ENCODE measurements at places on chromosomes 7 and 10.
A peak's percentile ranks its signal among the peaks of the same experiment; 100 is the strongest.

DNA sequence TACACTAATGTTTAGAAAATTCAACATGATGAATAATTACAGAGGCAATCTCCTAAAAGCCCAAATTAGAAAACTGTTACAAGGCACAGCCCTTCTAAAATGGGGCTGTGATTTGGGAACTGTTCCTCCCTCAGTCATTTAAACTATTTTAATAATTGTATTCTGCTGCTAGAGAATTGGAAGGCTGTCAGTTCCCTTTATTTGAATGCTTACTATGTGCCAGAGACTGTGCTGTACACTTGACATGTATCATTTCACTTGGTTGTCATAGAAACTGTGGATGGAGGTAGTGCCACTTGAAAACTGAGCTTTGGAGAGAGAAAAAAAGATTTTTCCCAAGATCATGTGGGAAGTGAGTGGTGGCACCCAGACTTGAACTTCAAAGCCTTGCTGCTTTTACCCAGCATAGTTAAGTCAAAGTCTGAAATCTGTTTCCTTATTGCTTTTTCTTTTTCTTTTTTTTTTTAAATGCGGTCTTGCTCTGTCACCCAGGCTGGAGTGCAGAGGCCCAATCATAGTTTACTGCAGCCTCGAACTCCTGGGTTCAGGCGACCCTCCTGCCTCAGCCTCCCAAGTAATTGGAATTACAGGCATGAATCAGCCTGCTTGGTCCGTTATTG lies 23.6 kb downstream of the UBE2D1 start:
- no peak for DNase-seq

- no peak for DNase-seq
Measured at GRCh38 chr7:121938429-121938996, 65.6 kb downstream of the PTPRZ1 start.

DNA sequence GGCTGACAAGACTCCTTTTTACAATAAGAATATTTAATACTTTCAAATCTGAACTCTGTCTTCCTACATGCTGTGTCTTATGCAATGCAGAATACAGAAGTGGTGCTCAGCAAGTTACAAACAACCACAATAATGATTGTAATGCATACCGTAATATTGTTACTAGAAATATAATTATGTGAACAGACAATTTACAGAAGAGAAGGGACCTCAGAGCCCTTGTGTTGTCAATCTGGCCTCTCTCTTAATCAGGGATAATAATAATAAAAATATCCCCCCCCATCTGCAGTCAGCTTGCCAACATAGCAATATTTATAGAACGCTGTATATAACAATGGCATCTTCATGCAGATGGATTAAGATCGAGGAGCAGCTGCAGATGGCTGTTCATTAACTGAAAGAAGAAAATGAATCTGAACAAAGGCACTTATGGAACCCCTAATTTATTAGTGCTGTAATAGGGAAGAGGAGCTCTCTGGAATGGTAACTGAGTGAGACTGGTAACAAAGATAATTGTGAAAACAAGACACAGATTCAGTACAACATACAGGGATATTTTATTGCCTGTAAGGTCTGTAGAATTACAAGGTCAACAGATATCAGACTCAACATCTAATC lies 106.3 kb downstream of the TMEM26 start:
- DNase-seq = peak; percentile 35

- DNase-seq = no peak
Measured at GRCh38 chr10:26765549-26765948, 68.0 kb downstream of the PDSS1 start.

GRCh38 chr10:114995468-114996247 lies 57.7 kb downstream of the TRUB1 start:
- no peak for DNase-seq

DNA sequence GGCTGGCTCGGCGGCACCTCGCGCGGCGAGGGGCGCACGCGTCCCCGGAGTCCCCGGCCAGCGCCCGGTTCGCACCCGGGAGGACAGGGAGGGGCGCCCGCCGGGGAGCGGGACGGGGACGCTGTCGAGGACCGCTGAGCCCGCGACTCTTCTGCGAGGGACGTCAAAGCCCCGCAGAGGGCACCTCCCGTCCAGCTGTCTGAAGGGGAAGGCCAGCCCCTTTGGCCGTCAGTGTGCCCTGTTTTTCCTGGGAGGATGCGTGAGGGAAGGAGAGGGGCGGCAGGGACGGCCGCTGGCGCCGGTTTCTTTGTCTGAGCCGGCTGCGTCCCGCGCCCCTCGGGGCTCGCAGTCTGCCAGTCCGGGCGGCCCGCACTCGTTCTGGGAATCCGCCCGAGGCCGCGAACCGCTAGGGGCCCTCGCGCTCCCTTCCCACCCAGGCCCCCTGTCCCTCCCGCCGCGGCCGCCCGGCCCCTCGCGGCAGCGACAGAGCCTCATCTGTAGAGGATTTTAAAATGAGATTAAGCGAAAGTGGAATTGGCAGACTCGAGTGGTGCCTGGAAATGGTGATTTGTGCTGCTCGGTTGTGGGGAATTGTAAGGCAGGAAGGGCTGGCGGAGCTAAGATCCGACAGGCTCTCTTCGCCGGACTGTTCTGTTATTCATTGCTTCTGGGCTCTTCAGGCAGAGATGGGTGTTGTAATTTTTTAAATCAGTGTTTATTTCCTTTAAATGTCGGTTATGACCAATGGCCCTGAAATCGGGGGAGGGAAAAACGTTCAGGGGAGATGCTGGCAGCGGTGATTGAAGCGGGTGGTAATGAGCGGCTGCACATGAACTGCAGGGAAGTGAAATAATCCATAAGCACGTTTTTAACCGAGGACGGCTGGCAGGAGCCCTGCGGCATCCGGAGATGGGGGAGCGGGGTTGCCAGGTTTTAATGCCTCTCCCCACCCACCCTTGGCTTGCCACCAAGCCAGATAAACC lies 618 bp upstream of the RELN start:
- DNase-seq = no peak

DNA sequence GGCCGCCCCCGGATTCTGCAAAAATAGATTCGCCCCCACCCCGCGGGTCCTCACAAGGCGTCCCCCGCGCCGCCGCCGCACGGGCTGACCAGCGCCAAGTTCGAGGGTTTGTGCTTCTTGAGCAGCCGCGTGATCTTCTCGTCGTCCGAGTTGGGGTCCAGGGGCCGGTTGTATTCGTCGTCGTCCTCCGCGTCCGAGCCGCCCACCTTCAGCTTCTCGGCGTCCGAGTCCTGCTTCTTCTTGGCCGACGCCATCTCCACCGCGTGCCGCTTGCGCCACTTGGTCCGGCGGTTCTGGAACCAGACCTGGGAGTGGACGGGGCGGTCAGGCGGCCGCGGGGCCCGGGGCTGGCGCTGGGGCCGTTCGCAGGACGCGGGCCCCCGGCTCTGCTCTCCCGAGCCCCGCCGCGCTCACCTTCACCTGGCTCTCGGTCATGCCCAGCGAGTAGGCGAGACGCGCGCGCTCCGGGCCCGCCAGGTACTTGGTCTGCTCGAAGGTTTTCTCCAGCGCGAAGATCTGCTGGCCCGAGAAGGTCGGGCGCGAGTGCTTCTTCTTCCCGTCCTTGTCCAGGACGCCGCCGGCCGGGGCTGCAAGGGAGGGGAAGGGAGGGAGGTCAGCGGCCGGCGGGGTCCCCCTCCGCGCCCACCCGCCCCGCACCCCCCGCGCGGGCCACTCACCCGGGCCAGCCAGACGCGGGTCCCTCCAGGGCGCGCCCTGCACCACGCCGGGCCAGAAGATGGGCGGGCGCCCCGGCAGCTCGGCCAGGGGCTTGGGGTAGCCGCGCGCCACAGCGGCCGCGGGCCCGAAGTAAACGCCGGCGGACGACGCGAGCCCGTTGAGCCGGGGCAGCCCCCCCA lies 853 bp downstream of the NKX6-2 start:
- DNase-seq = no peak

DNA sequence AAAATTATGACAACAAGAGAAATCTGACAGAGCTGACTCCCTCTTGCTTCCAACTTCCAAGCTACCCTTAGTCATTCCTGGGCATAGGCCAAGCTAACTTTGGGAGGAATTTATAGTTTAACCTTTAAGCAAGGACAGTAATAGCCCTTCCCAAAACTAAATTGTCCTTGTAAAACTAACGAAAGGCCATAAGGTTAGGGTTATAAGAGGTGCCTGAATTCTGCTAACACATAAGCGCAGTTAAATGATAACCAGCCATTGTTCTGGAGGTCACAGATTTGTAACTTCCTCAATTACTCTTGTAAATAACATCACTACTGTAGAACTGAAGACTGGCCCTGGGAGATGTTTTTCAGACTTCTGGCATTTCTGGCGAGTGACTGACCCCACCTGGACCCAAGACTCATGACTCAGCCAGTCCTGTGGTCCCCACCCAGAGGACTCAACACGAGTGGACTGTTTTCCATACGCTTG lies 481.2 kb downstream of the KCNMA1 start:
- DNase-seq = no peak

- no peak for DNase-seq
Measured at GRCh38 chr10:48238826-48239520, 35.5 kb downstream of the FRMPD2 start.

DNA sequence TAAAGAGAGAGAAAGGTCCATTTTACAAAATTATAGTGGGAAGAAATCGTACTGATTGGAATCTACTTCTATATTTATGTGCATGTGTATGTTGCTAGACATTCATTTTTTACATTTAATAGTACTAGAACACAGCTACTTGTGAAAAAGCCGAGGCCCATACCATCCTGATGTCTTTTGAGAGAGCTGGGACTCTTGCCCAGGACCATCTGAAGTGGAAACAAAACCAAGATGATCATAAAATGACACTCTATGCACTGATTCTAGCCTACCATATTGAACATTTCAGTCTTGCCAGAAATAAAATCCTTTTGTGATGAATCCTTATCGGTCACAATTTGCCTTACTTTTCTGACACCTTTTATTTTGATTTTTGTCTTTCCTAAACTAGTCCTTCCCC lies 640.0 kb downstream of the KCNMA1 start:
- no peak for DNase-seq

GRCh38 chr7:34034728-34035127 lies 129.4 kb downstream of the BMPER start:
- DNase-seq = no peak

- DNase-seq = no peak
Measured at GRCh38 chr10:132993271-132994184, 51.2 kb upstream of the CFAP46 start.

DNA sequence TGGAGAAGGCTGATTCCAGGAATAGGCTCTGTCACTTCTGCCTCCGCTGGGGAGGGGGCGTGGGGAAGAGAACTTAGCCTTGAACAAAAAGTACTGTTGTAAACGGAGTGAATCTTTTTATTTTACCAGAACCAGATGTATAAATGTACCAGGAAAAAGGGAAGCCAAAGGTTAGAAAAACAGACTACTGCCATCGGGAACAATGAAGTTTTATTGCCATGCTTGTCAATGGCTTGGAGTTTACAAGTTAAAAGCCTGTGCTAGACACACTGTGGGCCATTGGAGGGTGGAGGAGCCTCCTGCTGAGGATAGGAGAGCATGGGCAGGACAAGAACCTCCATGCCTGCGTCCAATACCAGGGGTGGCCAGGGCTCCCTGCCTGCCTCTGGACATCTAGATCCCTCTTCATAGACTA lies 161.7 kb upstream of the LYZL2 start:
- DNase-seq = no peak

DNA sequence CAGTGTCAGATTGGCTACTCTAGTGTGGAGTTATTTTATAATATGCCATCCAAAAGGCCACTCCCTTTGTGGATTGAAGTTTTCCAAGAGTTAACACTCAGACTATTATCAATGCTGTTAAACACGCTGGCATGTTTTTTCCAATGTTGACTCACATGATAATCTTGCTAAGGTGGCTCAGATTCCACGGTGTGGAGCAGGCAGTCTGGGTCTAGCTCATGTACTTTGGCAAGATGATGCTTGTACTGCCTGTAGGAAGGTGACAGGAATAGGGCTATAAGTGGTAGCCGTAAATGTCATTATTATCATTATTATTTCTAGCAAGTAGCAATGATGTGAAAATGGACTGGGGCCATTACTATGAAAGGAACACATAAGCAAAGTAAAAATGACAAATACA lies 79.4 kb upstream of the TBX20 start:
- DNase-seq = no peak

DNA sequence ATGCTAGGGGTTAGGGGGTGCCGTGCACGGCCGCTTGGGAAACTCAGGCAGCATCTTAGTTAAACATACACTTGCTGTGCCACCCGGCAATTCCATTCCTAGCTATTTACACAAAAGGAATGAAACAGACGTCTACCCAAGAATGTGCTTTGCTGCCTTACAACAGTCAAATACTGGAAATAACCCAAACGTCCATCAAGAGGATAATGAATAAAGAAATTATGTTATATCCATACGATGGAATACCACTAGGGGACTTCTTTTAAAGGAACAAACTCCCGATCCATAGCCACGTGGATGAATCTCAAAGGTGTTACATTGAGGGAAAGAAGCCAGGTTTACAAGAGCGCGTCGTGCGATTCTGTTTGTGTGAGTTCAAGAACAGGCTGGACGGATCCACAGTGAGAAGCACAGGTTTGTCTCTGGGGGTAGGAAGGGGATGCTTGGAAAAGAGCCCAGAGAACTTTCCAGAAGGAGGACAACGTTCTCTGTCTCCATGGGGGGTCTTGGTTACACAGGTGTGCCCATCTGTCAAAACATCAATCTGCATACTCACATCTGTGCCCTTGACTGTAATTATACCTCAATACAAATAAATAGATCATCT lies 41.8 kb downstream of the STK32C start:
- no peak for DNase-seq

DNA sequence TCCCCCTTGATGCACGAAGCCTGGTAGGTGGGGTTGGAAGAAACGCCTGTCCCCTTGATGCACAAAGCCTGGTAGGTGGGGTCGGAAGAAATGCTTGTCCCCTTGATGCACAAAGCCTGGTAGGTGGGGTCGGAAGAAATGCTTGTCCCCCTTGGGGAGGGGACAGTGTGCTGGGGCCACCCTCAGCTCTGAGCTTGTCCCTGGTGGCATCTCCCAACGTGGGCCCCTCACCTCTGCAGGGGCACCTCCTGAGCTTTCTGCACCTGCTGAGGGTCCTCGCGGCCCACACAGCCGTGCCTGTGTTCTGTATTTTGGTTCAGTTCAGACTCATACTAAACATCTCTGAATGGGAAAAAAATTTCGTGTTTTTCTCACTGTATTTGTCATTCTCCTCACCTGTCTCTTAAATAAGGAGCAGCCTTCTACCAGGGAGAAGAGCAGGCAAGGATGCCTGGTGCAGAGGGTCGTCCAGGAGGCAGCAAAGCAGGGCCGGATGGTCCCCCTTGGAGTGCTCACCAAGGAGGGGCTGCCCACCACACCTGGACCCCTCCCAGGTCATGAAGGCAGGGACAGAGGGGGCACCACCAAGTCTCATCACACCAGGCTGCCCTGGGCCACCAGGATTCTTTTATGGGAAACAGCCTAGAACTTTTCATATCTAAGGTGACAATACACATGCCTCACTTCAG lies 24.7 kb downstream of the VIPR2 start:
- DNase-seq = no peak

Data from suppressor macrophage (primary cell).